ENCODE measurements at places on chromosomes 12 and 14. TPM values are rescaled to one million over a fixed set of nuclear protein-coding genes. Genes with fewer than 3 reads are reported as not detected.

DNA sequence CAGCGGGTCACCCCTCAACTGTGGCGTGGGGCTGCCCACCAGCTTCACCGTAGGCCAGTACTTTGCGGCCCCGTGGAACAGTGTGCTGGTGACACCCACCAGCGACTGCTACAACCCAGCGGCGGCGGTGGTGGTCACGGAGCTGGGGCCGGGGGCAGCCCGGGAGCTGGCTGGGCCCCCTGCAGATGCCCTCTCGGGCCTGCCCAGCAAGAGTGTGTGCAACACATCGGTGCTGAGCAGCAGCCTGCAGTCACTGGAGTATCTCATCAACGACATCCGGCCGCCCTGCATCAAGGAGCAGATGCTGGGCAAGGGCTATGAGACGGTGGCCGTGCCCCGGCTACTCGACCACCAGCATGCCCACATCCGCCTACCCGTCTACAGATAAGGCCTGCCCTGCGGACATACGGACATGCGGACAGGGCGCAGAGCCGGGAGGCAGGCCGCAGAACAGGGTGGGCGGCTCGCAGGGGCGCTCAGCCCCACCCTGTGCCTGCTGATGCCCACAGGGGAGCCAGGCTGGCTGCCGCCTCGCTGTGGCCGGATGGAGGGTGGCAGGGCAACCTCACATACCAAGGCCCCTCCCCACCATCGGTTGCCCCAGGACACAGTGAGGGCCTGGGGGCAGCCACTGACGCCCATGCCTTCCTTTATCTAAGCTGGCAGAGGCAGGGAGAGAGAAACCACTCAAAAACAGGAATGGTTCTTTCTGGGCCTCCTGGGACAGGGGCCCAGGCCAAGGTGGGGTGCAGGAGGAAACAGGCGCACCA lies 55.5 kb downstream of the FAM222A start:
- no peak for DNase-seq

GRCh38 chr12:52180971-52181628 lies 10.7 kb downstream of the KRT80 start:
- no peak for DNase-seq

DNA sequence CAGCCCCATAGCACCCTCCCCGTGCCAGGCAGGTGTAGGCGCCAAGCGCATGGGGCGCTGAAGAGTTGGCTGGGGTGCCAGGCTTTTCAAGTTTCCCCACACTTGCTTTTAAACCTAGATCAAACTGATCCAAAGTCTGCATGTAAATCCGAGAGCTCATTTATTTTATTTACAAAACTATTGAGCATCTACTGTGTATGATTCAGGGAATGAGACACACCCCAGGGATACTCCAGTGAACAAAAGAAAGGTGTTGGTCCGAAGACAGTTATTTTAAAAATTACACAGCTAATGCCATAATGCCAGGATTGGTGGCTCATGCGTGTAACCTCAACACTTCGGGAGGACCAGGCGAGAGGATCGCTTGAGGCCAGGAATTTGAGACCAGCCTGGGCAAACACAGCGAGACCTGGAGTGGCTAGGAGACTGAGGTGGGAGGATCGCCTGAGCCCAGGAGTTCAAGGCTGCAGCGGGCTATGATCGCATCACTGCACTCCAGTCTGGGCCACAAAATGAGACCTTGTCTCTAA lies 780 bp upstream of the SLC41A2 start:
- DNase-seq, result no peak

The SERPINA9 gene
- total RNA-seq, result not detected

DNA sequence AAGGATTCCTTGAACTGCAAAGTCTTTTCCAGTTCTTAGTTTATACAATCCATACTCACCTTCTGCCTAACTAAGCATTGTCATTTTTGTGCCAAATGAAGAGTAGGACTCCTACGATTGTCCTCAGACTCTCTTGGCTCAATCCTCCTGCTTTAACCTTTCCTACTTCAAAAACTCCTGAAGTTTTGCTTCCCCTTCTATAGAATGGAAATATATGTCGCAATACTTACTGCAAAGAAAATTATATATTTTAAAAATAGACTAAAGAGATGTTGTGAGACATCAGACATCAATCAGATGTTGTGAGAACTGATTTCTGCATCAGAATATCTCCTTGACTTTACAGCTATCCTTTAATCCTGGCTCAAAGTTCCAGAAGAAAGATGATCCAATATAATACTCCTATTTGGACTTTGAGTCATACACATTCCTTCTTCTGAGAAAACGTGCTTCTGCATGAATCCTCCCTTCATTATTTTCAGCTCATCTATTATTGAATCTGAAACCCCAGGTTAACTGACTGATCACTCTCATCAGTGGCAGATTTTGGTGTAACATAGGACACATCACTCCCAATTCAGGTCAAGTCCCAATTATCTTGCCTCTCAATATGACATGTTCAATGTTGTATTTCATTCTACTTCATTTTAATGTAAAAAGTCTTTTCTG lies 48.8 kb downstream of the A2M start:
- no peak for DNase-seq

The KRT71 gene
- total RNA-seq, result not detected

The CCDC177 gene
- total RNA-seq, result not detected

GRCh38 chr12:93705237-93705636 lies 28.1 kb downstream of the CRADD start:
- DNase-seq, result no peak

DNA sequence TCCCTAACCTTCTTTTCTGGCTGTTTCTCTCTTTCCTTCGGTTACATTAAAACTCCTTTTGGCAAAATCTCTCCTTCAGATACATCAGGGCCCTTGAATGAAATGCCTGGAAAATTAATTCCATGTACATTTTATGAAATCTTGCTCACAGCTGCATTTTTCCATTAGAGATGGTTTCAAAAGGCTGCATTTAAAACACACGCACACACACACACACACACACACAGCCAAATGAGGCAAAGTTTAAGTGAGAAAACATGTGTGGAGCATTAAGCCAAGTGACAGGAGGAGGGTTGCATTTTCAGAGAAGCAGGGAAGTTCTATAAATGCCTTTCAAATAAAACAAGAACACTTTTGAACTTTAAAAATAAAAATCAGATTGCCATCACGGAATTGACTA lies 216.4 kb downstream of the LRIG3 start:
- DNase-seq, result no peak

DNA sequence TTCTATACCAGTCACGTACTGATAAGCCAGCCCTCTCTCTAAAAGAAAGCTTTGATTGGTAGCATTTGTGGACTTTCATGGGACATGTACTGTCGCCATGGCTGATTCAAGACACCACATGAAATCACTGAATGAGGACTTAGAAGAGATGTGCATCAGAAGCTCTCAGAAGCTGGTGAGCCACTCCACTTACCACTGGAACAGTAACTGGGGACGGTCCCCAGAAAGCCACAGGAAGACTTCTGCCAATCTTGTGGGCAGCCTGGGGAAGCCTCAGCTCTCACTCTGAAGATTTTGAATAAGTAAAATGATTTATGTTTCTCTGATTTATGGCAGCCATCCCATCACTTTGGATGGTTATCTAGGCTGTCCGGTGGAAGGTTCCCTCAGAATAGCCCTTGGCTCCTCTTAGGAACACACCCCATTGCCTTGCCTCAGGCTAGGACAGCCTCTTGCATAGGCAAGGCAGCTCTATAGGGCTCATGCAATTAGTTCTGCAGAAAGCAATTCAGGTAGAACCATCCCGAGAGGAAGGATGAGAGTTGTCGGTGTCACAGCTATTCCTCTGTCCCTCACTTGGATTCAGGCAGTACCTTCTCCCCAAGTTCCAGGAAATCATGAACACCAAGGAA lies 9.8 kb downstream of the DHRS1 start:
- peak; percentile 91 for DNase-seq

DNA sequence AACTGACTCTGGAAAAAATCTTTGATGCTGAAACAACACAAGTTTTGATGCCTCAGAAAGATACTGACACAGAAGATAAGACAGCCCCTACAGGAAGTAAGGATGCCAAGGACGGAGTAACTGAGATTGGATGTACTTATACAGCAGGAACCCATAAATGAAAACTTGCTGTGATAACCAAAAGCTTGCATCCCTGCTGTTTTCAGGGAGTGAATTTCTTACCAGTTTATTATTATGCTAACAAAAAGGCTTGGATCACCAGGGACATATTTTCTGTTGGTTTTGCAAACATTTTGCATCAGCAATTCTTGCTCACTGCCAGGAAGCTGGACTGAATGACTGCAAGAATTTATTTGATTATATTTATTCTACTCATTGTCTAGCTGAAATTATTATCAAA lies 197.7 kb downstream of the NAV3 start:
- DNase-seq, result no peak

The C1R gene
- 2.4 TPM for total RNA-seq

GRCh38 chr14:105911006-105911847 lies 384.8 kb downstream of the TMEM121 start:
- DNase-seq, result no peak

DNA sequence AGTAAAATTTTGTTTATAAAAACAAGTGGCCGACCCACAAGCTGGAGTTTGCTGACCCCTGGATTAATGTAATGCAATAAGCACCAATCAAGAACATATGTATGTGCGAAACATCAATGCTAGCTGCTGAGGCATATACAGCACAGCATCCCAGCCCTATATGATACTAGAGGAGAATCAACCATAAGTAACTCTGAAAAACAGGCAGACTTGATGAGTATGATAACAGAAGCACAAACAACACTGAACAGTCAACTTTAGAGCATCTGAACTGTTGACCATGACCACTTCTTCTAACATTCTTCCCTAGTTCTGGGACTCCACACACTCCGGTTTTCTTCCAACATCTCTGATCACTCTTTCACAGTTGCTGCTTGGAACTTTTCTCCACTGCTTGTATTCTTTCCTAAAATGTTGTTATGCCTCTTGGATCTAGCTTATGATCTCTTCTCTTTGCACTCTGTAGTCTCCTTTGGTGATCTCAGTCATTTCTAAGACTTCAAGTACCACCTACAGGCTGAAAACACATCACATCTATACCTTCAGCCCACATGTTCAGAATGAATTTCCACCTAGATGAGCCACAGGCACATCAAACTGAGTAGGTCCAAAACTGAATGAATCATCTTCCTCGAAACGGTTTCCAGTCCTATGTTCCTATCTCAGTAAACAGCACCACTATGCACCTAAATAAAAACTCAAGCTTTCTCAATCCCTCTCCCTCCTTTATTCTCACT lies 57.2 kb downstream of the STXBP6 start:
- DNase-seq, result no peak

The IAPP gene
- total RNA-seq, result not detected

The PHETA1 gene
- total RNA-seq, result 1.2 TPM
